ENCODE measurements at places on chromosomes 16 and 17. TPM values are rescaled to one million over a fixed set of nuclear protein-coding genes. Genes with fewer than 3 reads are reported as not detected.

DNA sequence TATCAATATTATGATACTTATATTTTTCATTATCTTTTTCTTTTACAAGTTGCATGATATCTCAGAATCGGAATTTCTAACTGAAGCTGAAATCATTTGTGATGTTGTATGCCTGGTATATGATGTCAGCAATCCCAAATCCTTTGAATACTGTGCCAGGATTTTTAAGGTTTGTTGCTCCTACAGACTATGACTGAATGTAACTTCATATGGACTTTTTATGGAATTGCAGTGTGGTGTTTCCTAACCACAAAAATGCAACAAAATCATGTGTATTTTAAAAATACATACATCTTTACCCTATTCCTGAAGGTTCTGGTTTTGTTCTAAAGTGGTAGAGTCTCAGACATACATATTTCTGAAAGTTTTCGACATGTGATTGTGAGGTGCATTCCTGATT, 58.8 kb upstream of the RHBDL3 start:
- no peak for DNase-seq

PGAP3 gene
- total RNA-seq, result 10.8 TPM

- DNase-seq, result no peak
Measured at GRCh38 chr16:55513616-55514015, 4.7 kb downstream of the LPCAT2 start.

GRCh38 chr16:80663078-80663477, 122.3 kb downstream of the DYNLRB2 start:
- no peak for DNase-seq

CSH2 gene
- not detected for total RNA-seq

GRCh38 chr16:14248791-14249190, 177.7 kb downstream of the MRTFB start:
- DNase-seq, result no peak

DNA sequence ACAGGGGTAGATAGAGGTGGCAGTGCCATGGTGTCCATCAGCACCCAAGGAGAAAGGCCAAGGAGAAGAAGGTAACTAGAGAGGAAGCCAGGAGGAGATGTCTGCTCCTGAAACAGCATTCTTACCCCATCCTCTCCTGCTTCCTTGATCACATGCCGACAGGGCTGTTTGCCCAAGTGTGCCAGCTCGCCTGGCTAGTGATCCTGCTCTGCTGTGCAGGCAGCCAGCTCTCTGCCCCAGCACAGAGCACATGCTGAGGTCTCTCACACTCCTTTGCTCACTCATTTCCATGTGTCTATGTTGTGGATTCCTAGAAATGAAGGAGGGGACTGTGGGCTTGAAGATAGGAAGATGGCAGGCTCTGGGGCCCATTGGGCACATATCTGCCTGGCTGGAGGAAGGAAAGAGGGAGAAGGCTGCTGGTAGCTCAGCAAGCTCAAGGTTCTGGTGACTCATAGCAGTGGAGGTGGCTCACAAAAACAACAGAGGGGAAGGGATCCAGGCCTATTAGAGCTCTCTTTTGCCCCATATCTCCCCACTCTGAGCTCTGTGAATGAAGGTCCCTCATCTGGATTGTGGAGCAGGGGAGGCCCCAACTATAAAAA, 54.3 kb downstream of the NEUROD2 start:
- peak; percentile 60 for DNase-seq

DNA sequence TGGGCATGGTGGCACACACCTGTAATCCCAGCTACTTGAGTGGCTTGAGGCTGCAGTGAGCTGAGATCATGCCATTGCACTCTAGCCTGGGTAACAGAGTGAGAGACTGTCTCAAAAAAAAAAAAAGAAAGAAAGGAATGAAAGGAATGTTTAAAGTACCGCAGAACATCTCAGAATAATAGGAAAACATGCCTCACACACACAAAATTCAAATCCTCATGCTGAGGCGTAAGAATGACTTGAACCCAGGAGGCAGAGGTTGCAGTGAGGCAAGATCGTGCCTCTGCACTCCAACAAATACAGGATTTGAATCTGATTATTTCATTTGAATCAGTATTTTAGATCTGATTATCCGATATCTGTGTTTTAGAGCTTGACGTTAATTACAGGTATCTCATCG, 21.3 kb upstream of the GAA start:
- no peak for DNase-seq

ARL5C gene
- total RNA-seq, result not detected

DNA sequence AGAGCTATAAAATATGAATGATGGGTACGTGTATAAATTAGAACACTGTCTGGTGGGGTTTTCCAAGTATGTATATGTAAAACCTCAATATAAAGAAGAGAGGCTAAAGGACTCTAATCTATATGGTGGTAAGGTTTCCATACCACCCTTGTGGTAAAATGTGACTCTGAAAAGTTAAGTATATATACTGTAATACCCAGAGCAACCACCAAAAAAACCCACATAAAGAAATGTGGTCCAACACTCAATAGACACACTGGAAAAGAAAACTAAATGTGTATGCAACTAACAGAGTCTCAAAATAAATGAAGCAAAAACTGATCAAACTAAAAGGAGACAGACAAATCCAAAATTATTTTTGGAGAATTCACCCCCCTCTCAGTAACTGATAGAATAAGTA, 72.2 kb downstream of the XPO6 start:
- DNase-seq, result no peak

- no peak for DNase-seq
Measured at GRCh38 chr16:78522327-78522726, 422.9 kb downstream of the WWOX start.

DRC7 gene
- total RNA-seq, result 0.50 TPM

GRCh38 chr16:3458278-3458851, 14.9 kb downstream of the NAA60 start:
- peak; percentile 26 for DNase-seq

DNA sequence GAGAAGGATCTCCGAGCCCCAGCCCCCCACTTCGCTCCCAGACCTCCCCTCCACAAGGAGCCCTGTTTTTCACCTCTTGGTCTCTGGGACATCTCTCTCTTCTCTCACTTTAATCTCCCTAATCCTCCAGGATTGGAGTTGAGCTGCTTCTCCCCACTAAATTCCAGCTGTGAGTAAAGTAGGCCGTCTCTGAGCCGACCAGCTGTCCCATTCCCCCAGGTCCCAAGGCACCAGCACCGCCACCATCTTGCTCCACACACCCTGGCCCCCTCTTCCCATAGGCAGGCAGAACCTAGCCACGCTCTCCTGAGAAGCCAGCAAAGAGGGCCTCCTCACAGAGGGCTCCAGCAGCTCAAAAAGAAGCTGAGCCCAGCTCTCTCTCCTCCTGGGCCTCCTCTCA, 878 bp downstream of the DLG4 start:
- DNase-seq, result no peak

GRCh38 chr17:63911657-63912100, 621 bp upstream of the CSHL1 start:
- DNase-seq, result peak; percentile 49

TEX14 gene
- total RNA-seq, result 0.19 TPM

DNA sequence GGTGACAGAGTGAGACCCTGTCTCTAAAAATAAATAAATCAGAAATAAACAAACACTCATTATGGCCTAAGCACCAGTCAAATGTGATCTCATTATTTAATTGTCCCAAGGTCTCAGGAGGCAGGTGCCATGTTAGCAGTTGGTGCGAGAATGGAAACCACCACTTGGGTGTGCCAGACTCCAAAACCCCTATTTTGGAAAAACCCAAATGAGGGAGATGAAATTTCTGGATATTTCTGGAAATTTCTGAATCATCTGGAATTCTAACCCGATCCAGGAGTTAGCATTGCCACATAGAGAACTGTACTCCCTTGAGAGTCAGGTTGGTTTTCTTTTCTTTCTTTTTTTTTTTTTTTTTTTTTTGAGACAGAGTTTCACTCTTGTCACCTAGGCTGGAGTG, 264.0 kb downstream of the XYLT1 start:
- DNase-seq, result no peak

DNA sequence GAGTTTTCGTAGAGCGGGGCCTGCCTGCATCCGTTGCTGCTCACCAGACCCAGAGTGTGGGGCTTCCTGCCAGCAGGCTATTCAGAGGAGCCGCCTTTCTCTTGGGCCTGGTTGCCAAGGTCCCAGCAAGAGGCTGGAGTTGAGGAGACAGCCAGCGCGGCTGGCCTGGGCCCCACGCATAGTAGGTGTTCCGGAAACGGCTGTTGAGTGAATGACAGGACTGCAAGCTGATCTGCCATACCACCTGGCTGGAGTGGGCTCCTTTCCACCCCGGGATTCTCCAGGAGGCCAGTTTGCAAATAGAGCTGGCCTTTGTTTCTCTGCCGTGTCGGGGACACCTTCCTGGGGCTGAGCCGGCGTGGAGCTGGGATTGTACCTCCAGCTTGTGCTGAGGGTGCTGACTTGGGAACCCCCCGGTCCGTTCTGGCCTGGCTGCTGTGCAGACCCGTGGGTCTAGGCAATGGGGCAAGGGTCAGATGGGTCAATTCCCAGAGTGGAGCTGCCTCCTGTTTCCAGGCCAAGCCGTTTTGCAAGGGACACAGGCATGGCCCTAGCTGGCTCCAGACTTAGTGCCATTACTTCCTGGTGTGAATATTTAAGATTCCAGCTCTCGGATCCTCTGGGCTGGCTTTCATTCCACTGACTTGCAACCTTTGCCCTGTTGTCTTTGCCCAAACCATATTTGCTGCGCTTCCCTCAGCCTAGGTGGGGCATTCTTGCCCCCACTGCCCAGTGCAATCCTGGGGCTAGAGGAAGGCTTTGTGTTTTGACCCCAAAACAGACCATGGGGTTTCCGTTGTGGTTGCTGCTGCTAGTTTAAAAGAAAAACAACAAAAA, 68.8 kb downstream of the CMIP start:
- no peak for DNase-seq

DNA sequence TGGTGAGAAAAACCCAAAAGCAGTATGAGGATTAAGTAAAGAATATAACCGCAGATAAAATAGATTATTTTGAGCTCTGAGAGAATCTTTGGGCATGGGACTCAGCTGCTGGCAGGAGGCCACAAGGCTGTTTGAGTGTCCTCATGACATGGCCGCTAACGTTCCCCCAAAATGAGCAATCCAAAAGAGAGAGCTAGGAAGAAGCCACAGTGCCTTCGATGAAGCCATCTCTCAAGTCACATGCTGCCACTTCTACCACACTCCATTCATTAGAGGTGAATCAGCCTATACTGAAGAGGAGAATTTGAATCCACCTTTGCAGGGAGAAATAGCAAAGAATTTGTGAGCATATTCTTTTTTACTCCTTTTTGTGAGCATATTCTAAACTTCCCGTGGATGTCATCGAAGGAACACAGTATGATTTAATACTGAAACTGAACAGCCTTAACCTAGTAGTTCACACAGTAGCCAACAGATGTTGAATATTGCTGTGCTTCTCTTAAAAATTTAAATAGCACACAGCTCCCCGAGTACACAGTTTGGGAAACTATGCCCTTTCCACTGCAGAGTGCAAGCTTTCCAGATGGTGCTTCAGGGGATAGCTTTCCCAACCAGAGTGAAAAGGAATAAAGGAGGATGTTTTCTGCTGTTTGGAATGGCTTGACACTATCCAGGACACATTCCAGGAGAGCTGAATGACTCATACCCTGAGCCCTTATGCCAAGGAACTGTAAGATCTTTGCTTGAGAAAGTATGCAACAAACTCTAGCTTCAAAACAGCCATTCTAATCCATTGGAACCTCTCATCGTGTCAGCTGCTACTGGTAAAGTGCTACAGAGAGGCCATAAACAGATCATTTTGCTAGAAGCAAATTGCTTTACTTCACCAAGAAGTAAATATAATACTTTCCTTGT, 33.9 kb downstream of the ANKFY1 start:
- DNase-seq, result peak; percentile 93

ZNF785 gene
- total RNA-seq, result not detected

- DNase-seq, result no peak
Measured at GRCh38 chr16:51049276-51049675, 101.8 kb downstream of the SALL1 start.

DNA sequence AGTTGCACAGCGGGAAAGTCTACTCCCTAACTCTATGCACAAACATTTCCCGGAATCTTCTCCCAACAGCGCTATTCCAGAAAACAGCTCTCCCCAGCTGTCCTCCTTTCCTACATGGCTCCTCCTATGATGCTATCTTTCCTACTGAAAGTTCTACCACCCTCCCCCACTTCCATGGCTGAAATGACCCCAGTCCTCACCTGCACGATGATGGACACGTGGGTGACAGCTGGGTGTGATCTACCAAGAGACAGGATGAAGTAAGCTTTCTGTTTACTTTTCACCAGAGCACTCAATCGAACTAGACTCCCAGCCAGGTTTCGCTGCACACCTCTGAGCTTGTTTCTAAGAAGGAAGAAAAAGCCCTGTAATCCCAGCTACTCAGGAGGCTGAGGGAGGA, 10.7 kb downstream of the CTC1 start:
- no peak for DNase-seq

DNA sequence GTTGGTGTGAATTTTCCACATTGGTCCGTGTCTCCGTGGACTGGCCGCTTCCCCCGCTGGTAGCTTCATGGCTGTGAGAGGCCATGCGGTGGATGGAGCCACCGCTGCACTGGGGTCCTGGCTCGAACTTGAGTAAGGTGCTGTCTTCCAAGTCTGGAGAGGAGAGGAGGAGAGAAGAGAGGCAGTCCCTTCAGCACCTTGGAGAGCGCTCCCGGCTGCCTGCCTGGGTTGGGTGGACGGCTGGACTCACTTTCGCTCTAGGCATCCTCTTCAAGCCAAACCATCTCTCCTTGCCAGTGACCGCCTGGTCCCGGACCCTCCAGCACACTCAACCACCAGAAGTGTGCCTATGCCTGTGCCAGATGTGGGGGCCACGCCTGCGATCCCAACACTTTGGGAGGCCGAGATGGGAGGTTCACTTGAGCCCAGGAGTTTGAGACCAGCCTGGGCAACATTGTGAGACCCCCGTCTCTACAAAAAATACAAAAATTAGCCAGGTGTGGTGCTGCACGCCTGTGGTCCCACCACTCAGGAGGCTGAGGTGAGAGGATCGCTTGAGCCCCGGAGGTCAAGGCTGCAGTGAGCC, 6.2 kb downstream of the JPH3 start:
- peak; percentile 68 for DNase-seq

PEMT gene
- total RNA-seq, result 39.6 TPM

SLFN12L gene
- total RNA-seq, result not detected

- peak; percentile 29 for DNase-seq
Measured at GRCh38 chr17:7740481-7741001, 23.0 kb downstream of the DNAH2 start.

DNA sequence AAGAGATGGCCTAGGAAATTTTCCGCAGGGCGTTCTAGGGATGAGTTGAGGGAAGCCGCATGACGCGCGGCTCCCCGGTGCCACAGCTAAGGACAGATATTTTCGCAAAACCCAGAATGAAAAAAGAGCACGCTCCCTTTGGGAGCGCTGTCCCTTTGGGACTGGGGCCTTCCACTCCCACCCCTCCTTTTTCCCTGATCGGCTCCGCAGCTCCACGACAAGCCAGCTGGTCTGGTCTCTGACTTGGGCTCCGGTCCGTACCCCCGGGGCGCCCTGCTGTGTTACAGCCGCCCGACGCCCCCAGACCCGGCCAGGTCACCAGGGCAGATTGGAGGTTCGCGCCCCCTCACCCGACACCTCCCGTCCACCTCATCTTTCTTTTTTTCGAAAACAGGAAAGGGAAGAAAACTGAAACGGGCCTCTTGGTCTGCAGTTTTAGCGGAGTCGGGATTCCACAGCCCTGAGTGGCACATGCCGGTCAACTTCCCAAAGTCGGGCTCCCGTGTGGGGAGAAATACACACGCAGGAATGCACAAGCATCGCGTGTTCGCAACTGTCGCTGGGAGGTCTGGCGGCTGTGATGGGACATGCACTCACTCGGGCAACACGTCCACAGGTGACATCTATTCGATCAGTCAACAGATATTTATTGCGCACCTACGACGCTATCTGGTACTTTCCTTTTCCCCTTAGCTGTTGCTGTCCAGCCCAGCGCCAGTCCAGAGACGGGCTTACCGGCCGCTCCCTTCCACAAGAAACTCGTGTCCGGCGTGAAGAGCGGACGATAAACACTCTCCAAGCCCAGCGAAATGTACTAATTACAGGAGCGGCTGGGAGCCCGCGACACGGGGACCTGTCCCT, 3.9 kb upstream of the SOX9 start:
- DNase-seq, result no peak

Measured in A172 (cell line).